ENCODE measurements at places on chromosomes 6 and 20. TPM values are rescaled to one million over a fixed set of nuclear protein-coding genes. Genes with fewer than 3 reads are reported as not detected.

CD24 gene
- 132 TPM for total RNA-seq

HTR1E gene
- 0.18 TPM for total RNA-seq

PLAGL1 gene
- total RNA-seq, result 24.6 TPM

PLEKHG1 gene
- 26.4 TPM for total RNA-seq

RSPO3 gene
- total RNA-seq, result 6.8 TPM

CNBD2 gene
- total RNA-seq, result 9.4 TPM

SEMG2 gene
- total RNA-seq, result not detected

TTK gene
- not detected for total RNA-seq

APCDD1L gene
- not detected for total RNA-seq

SLC26A8 gene
- total RNA-seq, result 0.14 TPM

EPPIN gene
- total RNA-seq, result not detected

TCP11 gene
- total RNA-seq, result not detected

C6orf52 gene
- total RNA-seq, result not detected

ID4 gene
- total RNA-seq, result 86.5 TPM

LRRC73 gene
- 1.0 TPM for total RNA-seq

ZNF334 gene
- total RNA-seq, result 3.2 TPM

SLC24A3 gene
- total RNA-seq, result 5.3 TPM

KCNS1 gene
- total RNA-seq, result not detected

SLC32A1 gene
- not detected for total RNA-seq

GPSM3 gene
- total RNA-seq, result not detected

C6orf58 gene
- not detected for total RNA-seq

SSTR4 gene
- not detected for total RNA-seq

MEI4 gene
- not detected for total RNA-seq

CNR1 gene
- total RNA-seq, result 4.3 TPM

IDH3B gene
- 134 TPM for total RNA-seq

BIRC7 gene
- not detected for total RNA-seq

PDYN gene
- total RNA-seq, result not detected
